ENCODE measurements at places on chromosomes 6 and 20.

- DNase-seq, result no peak
Measured at GRCh38 chr6:169700296-169700695, 1.5 kb downstream of the WDR27 start.

GRCh38 chr20:40883097-40883496 is 145.5 kb upstream of the TOP1 start:
- no peak for DNase-seq

DNA sequence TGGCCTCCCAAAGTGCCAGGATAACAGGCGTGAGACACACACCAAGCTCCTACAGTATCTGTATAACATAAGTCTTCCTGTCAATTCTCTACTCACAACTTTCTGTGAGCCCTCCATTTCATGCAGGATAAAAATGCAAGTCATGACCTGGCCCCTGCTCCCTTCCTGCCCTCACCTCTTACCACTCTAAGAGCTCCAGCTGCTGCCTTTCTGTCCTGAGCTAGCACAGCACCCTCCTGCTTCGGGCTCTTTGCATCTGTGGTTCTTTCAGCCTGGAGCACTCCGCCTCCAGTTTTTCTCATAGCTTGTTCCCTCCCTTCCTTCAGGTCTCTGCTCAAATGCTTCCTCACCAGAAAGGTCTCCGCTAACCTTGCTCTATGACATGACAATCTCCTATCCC is 23.7 kb upstream of the TRPC4AP start:
- no peak for DNase-seq

- DNase-seq, result no peak
Measured at GRCh38 chr6:43303751-43304331, 4.8 kb downstream of the CRIP3 start.

- peak; percentile 6 for DNase-seq
Measured at GRCh38 chr20:25389858-25390537, 637 bp downstream of the ABHD12 start.

- no peak for DNase-seq
Measured at GRCh38 chr20:531608-532007, 12.0 kb downstream of the CSNK2A1 start.

DNA sequence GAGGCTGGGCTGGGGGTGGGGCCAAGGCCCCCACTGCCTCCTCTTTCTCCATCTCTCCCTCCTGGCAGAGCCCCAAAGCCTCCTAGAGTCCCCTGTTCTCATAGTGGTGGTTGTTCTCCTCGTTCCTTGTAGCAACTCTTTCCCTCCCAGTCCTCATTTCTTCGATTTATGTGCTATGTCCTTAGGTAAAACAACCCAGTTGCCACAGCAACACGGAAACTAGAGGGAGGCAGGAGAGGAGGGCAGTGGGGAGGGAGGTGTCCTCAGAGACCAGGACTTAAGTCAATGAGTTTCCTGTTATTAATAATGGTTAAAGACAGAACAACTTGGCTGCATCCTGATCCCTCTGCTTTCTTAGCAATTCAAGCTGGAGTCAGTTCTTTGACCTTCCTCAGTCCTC is 161.0 kb downstream of the INSM1 start:
- DNase-seq, result no peak

- no peak for DNase-seq
Measured at GRCh38 chr6:3749977-3750316, 1.6 kb downstream of the PXDC1 start.

DNA sequence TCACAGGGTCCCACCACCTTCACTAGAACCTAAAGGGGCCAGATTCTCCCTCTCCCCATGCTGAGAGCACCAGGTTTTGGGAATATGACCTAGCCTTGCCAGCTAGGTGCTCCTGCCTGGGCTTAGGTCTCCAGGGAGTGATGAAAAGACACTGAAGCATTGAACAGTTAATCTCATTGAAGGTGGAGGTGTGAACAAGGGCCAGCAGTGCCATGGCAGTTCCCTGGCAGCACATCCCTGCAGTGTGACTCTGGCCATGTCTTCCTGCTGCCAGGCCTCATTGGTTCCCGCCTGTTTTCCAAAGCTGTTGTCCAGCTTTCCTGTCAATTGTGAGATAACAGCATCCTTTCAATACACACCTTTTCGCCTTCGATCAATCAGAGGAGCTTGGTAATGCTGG is 10.9 kb downstream of the PPIL6 start:
- no peak for DNase-seq

DNA sequence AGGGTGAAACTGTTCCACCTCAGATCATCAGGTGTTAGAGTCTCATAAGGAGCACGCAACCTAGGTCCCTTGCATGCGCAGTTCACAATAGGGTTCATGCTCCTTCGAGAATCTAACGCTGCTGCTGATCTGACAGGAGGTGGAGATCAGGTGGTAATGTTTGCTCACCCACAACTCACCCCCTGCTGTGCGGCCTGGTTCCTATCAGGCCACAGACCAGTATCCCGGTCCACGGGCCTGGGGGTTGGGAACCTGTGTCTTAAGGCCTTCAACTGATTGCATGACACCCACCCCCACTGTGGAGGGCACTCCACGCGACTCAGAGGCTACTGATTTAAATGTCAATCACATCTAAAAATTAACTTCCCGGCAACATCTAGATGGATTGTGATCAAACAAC is 411.2 kb upstream of the SULF2 start:
- no peak for DNase-seq

GRCh38 chr6:159989492-159990480 is 20.9 kb downstream of the IGF2R start:
- no peak for DNase-seq

DNA sequence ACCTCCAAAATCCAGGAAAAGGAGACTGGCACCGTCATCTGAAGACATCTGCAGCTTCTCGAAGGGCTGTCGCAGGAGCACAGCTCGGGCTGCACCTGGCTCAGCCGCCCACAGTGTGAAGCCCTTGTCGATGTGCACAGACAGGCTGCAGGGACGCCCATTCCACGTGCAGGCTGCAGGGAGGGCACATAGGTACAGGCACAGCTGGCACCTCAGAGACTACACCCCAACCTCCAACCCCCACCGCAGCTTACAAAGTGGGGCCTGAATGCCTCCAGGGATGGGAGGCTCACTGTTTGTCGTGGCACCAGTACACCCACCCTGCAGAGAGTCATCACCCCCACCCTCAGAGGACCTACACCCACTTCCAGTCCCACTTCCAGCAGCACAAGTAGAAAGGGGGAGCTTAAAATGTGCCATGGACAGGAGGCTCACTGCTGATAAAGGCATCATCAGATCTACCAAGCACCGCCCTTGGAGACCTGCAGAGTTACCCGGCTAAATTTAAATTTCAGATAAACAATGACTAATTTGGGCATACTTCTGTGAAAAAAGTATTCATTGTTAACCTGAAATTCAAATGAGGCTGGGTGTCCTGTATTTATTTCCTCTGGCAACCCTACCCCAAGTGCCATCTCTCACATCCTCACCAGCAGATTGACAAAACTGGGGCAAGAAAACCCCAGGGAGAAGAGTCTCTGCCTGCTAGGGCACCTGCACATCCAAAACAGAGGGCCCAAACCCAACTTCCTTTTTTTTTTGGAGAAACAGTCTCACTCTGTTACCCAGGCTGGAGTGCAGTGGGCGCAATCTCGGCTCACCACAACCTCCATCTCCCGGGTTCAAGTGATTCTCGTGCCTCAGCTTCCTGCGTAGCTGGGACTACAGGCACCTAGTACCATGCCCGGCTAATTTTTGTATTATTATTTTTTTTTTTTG is 7.7 kb upstream of the CDK5RAP1 start:
- no peak for DNase-seq

DNA sequence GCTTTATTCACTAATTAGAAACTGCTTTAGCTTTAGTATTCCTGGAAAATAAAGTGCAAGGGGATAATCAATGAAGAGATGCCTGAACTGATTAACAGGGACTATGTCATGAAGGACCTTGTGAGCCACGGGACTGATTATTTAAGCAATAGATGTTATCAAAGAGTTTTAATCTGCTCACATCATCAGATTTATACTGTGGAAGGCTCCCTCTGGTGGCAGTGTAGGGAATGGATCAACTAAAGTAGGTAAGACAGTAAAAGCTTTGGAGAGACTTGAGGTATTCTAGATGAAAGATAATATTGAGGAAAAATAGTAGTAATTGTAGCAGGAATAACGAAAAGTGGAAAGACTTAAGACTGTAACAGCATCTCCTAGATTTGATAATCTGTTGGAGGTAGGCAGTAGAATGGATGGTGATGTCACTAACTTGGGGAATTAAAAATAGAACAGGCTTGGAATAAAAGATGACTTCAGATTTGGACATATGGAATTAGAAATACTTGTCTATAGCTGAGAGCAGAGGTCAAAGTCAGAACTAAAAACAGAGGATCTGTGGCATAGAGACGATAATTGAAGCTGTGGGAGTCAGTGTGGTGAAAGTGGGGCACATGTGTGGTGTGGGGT is 80.3 kb upstream of the HTR1E start:
- no peak for DNase-seq

GRCh38 chr6:155319902-155320301 is 5.6 kb upstream of the TFB1M start:
- no peak for DNase-seq

DNA sequence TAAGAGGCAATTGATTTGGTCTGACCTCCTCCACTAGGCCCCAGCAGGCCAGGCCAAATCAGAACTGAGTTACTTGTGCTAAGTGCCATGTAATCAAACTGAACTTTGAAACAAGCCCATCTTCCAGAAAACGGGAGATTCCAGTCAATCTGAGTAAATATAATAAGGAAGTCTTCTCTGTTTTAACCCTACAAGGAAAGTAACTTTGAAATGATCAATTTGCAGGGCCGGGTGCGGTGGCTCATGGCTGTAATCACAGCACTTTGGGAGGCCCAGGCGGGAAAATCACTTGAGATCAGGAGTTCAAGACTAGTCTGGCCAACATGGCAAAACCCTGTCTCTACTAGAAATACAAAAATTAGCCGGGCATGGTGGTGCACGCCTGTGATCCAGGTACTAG is 2.0 kb upstream of the SHLD1 start:
- DNase-seq, result no peak

DNA sequence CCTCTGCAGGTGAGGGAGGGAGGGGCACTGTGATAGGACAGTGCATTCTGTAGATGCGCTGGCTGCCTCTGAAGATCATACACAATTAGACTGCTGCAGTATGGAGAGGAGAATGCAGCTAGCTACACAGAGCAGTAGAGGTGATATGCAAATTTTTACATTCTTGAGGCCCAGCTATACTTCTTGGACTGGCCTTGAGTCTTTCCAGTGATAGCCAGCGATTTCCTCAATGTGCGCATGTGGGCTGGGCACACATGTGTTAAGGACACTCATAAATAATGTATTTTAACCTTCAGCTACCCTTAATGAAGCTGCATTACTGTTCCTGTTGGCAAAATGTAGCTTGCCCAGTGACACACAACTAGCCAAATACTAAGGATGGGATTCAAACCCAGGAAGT is 19.0 kb downstream of the TTPAL start:
- DNase-seq, result no peak

DNA sequence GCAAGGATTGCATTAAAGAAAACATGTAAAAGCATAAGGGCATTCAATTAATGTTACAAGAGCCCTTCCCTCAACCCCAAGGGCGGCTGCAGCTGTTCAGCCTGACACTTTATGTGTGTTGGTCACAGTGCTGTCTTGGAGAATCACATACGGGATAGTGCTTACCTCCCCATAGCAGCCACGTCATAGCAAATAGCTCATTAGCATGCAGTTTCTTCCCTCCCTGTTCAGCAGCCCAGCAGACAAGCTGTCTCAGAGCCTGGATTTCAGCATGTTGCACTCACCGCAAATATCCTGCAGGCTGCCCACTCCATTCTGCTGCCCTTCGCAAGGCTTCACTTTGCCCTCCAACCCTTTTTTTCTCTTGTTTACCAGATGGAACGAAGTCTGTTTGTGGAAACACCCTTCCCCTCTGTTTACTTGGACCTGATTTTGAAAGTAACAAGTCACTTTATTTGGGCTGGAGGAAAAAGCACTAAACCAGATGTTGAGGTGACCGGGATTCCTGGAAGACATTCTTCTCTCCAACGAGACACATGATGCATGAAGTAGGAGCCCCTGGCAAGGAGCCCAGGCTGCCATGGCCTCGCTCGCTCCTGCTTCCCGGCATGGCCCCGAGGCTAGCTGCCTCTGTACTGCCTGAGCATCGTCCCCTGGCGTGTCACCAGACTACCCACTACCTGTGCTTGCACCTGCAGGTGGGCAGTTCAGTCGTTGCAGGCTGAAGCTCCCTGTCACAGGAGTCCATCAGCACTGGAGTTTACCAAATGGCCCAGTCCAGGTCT is 151.6 kb upstream of the GMDS start:
- no peak for DNase-seq

GRCh38 chr6:16285467-16286150 is 47.2 kb downstream of the GMPR start:
- no peak for DNase-seq

GRCh38 chr6:41214559-41215238 is 13.4 kb upstream of the TREML4 start:
- no peak for DNase-seq

DNA sequence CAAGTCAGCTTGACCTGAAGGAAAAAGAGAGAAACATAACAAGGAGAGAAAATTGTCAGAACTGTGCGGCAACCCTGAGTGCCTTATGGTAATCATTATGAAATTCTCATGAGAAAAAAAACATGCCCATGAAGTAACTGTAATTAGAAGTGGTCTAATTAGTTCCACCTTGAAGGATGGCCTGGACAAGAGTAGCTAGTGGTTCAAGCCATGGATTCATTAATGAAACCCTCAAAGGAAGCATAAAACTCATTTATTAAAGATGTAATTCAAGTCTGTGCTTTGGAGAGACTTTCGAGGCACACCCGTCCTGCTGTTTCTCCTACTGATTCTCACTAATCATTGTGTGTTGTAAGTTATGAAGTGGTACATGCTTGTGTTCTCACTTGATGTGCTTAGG is 160.2 kb downstream of the PHF3 start:
- no peak for DNase-seq

- DNase-seq, result no peak
Measured at GRCh38 chr6:3085074-3085473, 16.8 kb downstream of the RIPK1 start.

GRCh38 chr6:17938901-17939300 is 48.5 kb downstream of the KIF13A start:
- no peak for DNase-seq

GRCh38 chr6:3525915-3526314 is 69.1 kb upstream of the SLC22A23 start:
- DNase-seq, result no peak

DNA sequence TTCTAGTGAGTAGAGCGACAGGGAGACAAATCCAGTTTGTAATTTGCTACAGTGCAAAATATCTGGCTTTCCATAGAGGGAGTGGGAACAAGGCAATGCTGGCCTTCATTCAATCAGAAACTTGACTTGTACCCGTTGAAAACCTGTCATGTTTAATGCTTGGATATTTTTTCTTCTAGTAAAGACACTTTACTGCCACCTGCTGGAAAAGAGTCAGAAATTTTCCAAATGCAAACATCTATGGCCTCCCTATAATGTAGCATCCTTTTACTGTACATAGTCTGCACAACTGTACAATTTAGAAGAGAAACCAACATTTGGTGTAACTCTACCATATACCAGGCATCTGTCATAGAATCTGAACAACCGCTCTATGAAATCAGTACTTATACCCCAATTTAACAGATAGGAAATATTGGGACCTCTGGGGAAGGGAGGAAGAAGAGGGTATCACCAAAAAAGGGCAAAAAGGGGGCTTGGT is 16.7 kb upstream of the TBC1D20 start:
- DNase-seq, result peak; percentile 35
